Fibroblast of the conjunctiva (primary cell): ENCODE measurements at places on chromosomes 4 and X.
A peak's percentile ranks its signal among the peaks of the same experiment; 100 is the strongest.

DNA sequence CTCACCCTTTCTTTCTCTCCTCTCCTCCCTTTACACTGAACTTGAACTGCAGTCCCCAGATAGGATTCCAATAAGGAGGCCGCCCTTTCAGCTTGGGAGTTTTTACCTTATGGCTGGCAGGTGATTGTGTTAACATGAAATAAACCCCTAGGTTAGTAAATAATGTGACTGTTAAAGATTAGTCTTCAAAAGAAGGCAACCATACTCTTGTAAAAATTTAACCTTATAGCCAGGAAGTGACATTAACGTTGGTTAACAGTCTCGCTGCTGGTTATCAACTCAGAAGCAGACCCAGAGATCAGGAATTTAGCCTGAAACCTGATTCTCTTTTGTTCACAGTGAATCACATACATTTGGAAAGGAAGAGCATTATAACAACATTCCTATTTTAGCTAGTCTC lies 15.2 kb downstream of the FHDC1 start:
- no peak for DNase-seq

DNA sequence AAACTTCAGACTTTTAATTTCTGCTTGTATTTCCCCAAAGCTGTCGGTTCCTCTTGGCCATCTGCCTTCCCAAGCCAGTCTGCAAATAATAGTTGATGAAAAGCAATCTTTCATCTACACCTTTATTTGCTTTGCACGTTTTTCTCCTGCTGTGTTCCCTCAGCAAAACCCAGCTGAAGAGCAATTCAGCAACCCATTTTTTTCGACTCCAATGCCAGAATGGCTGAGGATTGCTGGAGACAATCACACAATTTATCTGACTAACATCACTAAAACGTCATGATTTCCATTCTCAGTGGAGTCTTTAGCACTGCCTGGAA lies 94.3 kb downstream of the GPRIN3 start:
- no peak for DNase-seq

DNA sequence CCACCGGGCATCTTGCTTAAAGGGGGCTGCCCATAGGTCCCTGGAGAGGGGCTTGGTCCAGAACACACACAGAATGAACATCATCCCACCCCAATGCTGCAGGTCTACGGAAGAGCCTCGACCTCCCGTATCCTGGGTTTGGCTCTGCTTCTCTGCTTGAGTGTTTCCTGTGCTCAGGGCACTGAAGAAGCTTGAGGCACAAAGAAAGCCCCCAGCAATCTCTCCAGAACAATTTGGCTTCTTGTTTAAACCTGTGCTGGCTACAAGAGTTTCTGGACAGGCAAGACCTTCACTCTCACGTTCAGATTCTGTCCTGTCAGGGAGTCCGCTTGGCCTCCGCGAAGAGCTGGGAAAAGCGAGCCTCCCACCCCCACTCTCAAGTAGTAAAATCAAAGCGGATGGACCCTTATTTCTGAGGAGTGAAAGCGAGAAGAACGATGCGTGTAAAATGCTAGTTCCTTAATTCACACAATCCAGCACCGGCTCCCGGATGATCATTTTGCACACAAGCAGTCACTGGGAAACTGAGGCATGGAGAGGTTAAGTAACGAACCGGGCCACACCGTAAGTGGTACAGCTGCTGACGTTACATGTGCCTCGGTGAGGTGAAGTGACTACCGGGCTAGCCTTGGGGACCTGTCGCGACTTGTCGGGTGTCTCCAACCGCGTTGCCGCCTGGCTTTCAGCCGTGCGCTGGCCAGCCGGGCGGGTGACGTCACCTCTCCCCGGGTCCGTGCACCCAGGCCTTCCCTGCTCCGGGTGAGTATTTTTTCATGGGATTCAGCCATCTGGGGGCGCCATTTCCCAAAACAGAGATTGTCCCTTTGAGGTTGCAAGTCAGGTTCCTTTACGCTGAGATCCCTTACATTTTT lies 3.1 kb upstream of the SFRP2 start:
- peak; percentile 55 for DNase-seq

DNA sequence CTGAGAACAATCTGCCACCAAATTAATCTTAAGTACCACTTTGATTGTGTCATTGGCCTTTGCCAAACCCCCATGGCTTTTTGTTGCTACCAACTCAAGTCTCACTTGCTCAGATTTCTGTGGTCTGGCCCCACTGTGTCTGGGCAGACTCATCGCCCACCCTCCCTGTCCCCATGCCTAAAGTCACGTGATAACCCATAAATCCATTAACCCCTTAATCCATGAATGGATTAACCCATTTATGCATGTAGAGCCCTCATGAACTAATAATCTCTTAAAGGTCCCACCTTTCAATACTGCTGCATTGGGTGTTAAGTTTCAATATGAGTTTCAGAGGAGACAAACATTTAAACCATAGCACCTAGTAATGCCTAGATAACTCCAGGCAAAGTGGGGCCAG lies 78.5 kb upstream of the BLTP1 start:
- DNase-seq: no peak

DNA sequence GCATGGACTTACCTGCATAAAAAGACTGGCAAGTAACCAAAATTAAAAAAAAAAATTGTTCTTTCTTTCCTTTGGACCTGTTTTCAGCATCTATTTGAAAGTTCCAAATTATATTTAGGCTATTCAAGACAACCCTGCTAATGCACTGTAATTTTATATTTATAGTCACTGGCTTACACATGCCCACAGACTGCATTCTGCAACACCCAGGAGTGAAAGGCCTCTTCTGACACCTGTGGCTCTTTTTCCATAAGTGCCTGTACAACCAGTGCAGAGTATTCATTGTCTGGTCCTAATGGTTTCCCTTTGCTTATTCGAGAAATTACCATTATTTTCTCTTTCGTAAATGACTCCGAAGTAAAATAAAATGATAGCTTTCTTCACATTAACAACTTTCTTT lies 143.3 kb downstream of the RNF150 start:
- DNase-seq: no peak

- no peak for DNase-seq
Measured at GRCh38 chr4:76212851-76213414, 691 bp downstream of the SCARB2 start.

DNA sequence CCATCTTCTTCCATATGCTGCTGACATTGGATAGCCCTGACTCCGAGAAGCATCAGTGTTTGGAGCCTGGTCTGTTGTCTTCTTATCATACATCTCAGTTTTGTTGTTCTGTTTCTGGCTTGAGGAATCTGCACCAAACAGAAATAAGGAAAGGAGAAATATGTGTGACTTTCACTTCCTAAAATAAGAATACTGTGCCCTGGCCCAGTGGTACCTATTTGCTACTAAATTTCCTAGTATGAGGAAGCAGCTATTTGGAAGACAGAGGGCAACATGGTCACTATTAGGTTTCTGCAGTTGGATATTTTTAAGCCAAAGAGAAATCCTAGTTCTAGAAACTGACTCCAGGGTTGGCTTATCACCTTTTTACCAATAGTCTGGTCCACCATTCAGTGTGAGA lies 16.8 kb downstream of the CT47C1 start:
- no peak for DNase-seq

- DNase-seq: no peak
Measured at GRCh38 chr4:21304540-21304887, 604.3 kb downstream of the PACRGL start.

DNA sequence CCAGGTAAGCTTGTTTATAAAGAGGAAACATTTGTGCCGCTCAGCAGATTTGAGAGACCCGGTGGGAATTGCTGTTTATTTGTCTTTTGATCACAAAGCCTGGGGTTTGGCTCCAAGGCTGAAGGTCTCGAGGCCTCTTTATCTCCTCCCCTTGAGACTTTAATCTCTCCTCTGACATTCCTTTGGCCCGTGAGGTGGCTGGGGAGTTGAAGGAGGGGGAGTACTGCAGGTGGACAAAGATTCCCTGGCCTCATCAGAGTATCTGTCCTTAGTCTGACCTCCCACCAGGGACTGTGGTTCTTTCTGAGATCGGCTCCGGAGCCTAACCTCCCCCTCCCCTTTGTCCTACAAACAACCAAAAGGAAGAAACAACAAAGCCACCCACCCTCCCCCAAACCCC lies 216.5 kb downstream of the MID1IP1 start:
- DNase-seq: no peak

GRCh38 chrX:151984328-151984727 lies 9.9 kb upstream of the GABRE start:
- DNase-seq: peak; percentile 37

DNA sequence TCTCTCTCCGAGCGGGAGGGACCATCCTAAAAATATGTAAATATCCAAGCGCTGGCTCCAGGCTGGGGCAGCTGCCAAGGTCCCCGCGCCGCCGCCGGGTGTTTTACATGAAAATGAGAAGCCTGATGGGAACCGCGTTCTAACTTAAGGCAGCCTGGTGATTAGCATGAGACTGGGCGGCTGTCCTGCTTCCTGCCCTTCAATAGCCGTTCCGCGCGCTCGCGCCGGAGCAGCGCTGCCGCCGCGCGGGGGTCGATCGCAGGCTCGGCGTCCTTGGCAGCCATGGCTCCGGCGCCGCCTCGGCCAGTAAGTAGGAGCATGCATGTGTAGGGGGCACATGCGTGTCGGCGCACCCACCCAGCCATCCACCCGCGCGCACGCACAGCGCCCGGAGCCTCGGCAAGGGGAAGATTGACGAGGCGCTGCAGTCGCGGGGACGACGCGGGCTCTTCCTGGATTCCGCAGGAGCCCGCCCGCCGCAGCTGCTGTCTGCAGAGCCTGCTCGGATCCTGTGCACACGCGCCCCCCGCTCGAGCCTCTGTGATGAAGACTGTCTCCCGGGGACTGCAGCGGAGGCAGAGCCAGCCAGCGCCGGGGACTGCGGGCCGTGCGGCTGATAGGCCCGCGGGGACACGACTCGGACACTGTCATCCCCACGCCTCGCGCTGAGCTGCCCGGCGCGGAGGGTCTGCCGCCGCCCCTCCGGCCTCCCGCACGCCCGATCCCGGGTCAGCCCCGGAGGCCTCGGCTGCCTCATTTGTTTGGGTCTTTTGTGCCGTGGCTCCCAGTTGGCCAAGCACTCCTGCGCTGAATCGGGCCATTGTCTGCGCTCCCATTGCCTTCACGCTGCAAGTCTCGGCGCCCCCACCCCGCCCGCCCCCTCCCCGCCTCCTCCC lies 734 bp downstream of the STOX2 start:
- no peak for DNase-seq

DNA sequence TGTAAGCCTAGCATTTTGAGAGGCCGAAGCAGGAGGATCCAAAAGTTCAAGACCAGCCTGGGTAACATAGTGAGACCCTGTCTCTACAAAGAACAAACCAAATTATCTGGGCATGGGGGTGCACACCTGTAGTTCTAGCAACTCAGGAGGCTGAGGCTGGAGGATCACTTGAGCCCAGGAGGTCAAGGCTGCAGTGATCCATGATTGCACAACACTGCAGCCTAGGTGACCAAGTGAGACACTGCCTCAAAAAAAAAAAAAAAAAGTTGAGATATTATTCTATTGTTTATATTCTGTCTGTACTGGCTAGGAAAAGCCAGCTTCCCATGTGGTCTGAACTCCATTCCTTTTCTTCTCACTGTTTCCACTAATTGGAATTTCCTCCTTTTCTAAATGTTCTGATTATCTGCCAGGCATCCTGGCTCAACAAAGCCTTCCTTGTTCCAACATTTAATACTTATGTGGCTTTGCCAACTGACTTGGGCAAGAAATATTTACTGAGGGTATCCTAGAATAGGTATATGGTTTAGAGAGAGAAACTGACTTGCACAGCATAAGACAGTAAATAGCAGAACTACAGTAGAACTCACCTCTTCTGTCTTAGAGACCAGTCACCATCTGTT lies 175.2 kb upstream of the ADAMTS3 start:
- DNase-seq: no peak

GRCh38 chr4:159639671-159640323 lies 536.9 kb downstream of the RAPGEF2 start:
- no peak for DNase-seq

GRCh38 chrX:111010111-111010510 lies 85.9 kb upstream of the PAK3 start:
- no peak for DNase-seq

GRCh38 chr4:104938624-104939023 lies 208.1 kb upstream of the TET2 start:
- DNase-seq: no peak

- no peak for DNase-seq
Measured at GRCh38 chrX:121635141-121635540, 587.7 kb downstream of the GLUD2 start.

DNA sequence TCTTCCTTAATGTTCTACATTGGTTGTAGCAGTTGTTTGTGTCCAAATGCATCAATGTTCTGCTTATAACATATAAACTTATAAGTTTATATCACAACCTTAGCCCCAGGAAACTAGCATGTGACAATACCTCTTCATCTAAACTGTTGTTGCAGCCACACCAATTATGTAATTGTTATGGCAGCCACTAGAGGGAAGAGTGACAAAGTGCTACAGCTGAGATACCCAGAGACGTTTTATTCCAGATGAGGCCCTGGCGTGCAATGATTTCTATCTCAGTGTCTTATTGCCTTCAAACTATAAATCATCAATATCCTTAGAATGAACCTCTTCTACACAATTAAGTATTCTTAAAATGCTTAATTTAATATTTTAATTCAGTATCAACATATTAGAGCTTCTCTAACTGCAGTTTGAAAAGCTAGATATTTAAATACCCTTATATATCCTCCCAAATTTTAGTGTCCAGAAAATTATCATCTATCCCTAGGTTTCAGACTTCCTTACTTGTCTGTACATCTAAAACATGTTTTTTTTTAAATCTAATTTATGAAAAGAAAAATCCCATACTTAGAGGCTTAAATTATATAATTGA lies 171.6 kb downstream of the PCDH10 start:
- DNase-seq: peak; percentile 1

- DNase-seq: no peak
Measured at GRCh38 chr4:146255463-146255862, 41.1 kb downstream of the REELD1 start.

DNA sequence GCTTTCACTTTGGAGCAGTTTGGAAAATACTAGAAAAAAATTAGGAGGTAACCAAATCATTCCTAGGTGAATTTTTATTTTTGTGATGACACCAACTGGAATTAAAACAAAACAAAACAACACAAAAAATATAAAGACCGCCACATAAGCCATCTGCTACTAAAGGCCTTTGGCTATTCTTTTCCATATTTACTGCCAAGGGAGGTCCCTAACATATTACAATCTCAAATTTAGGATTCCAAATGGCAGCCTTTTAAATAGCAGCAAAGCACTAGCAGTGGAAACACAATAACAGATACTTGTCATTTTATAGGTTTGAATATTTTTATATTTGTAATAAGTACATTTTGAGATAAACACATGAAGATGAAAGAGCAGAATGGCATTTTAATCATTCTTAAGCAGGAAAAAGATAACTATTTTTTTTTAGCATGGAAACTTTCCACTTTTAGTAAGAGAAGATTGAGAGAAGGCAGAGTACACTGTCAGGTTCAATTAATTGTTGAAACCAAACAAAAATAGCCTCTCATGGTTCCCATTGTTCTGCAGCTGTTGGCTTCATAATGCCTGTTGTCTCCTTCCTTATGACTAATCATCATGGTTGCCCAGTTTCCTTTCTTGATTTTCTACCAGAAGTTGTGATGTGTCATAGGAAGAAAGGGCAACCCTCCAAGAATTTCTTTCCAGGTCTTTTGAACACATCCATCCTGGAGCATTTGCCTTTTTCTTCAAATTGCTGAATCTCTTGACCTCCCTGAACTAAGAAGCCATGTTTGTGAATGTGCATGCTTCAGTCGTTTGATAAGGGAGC lies 219.0 kb upstream of the EMCN start:
- DNase-seq: peak; percentile 76

- DNase-seq: peak; percentile 29
Measured at GRCh38 chr4:127604949-127605709, 27.6 kb upstream of the INTU start.
